ENCODE measurements at places on chromosomes 12 and 14. TPM values are rescaled to one million over a fixed set of nuclear protein-coding genes. Genes with fewer than 3 reads are reported as not detected.

GRCh38 chr14:103741876-103742275 lies 26.3 kb downstream of the ZFYVE21 start:
- H3K4me1 ChIP-seq, result peaks cover 44% of the 10 kb centered on the region
- DNase-seq, result no peak
- H3K27me3 ChIP-seq, result no peaks in the 10 kb centered on the region

- peaks cover 37% of the 10 kb centered on the region for H3K4me1 ChIP-seq
- H3K36me3 ChIP-seq, result peaks cover under 1% of the 10 kb centered on the region
- no peak for DNase-seq
- H3K27me3 ChIP-seq, result no peaks in the 10 kb centered on the region
Observed at GRCh38 chr14:99519931-99520421, 38.8 kb downstream of the CCNK start.

GRCh38 chr12:84862186-84862585 lies 50.4 kb downstream of the SLC6A15 start:
- H3K27ac ChIP-seq, result no peak overlapping the region
- DNase-seq, result no peak

DNA sequence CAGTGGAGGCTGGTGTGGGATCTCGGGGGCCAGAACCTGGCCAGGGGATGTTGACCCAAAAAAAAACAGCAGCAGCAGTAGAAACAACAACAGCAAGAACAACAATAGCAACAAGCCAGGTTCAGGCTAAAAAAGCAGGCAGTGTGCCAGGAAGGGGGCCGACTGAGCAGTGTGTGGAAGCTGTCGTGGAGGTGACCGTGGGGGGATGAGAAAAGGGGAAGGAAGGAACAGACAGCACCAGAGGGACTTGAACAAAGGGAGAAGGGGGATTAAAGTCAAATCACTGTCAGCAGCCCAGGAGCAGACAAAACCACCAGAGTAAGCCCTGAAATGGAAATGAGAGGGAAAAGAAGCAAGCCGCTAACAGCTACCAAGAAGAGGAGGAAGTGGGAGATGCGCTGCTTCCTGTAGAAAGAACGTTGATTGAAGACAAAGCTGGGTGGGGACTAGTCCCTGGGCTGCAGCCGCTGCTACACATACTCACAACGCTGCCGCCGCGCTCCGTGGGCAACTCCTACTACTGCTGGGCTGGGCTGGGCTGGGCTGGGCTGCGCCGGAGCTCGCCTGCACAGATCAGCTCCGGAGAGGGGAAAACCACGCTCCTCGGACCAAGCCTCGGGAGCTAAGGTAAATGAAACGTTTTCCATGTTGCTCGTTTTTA lies at the start of gene GNG2:
Gene GNG2, plus strand, starts transcription at position 449 of the 661 bp plus-strand sequence. CDS start 90,067 bp downstream, outside the sequence.
- no peaks in the 10 kb centered on the region for H3K36me3 ChIP-seq
- DNase-seq, result peak; percentile 95
- H3K27ac ChIP-seq, result peak within 1 kb of the TSS; percentile 58
- no peaks in the 10 kb centered on the region for H3K27me3 ChIP-seq
- H3K4me1 ChIP-seq, result peaks cover 12% of the 10 kb centered on the region

- H3K4me1 ChIP-seq, result no peaks in the 10 kb centered on the region
- H3K4me3 ChIP-seq, result no peak overlapping the region
- no peaks in the 10 kb centered on the region for H3K36me3 ChIP-seq
Observed at GRCh38 chr14:54329082-54329695, 67.6 kb upstream of the CDKN3 start.

DNA sequence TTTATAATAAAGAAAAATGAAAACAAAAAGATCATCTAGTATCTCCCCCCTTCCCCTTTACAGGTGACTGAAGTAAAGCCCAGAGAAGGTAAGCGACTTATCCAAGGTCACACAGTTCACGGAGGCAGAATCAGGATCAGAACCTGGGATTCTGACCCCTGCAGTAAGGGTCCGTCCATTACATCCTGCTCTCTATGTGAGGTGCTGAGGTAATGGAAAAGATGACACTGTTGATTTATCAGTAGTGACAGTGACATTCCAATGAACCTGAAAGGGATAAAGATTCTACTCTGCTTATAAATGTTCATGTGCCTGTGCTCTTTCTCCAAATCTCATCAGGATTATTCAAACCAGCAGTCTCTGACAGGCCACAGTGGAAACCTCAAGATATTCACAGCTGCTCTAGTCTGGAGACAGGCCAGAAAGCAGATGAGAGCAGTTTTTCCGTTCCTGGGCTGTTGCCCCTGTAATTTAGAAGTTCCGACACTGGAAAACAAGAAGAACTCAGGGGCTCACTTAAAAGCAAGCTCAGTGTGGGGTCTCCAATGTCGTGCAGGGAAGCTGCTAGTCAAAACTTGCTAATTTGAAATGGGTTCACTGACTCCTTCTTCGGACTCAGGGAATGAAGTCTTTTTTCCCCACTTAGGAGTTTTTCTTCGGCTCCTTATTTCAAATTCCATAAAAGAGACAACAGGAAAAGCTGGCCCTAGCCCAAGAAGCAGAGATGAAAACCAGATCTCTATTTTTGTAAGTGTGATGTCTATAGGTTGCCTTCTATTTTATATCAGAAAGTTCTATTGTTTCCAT lies 131.8 kb upstream of the EEA1 start:
- H3K27me3 ChIP-seq, result no peaks in the 10 kb centered on the region
- H3K4me1 ChIP-seq, result peaks cover 36% of the 10 kb centered on the region
- peak overlapping the region; percentile 79 for H3K27ac ChIP-seq
- no peaks in the 10 kb centered on the region for H3K36me3 ChIP-seq

DNA sequence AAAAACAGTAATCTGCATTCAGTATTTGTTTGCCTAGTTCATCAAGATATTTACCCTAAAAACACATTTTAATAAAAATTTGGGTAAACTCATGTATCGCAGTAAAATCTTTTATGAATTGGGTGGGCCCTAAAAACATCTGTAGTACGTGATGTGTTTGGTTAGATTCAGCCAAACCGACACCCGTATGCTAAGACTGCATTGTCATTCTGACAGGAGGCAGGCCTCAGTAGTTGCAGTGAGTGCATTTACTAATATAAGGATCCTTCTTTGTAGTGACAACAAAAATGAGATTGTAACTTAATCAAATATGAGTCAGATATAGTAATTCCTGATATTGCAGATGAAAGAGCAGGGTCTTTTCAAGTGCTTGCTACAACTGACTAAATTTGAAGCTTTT lies 191.8 kb downstream of the SLC16A7 start:
- H3K4me3 ChIP-seq, result no peak overlapping the region
- no peaks in the 10 kb centered on the region for H3K27me3 ChIP-seq
- no peaks in the 10 kb centered on the region for H3K36me3 ChIP-seq
- DNase-seq, result no peak

LHX5 gene
- not detected for total RNA-seq

THAP2 gene
- 3.8 TPM for total RNA-seq

KRT74 gene
- total RNA-seq, result not detected

FGD4 gene
- total RNA-seq, result 21.4 TPM

AKAP5 gene
- total RNA-seq, result 2.0 TPM

LRRC10 gene
- not detected for total RNA-seq

GPR137C gene
- 1.2 TPM for total RNA-seq

RTL1 gene
- total RNA-seq, result not detected

NANOG gene
- not detected for total RNA-seq

CDH24 gene
- total RNA-seq, result 5.9 TPM

NUAK1 gene
- 7.1 TPM for total RNA-seq

All from esophagus muscularis mucosa (tissue), 4 donors.